Esophagus squamous epithelium (tissue), 5 donors: ENCODE measurements at places on chromosomes 2 and 18. TPM values are rescaled to one million over a fixed set of nuclear protein-coding genes. Genes with fewer than 3 reads are reported as not detected.

The CTDSP1 gene
- total RNA-seq = 58.0 TPM

The SAP130 gene
- 12.7 TPM for total RNA-seq

- no peaks in the 10 kb centered on the region for H3K27me3 ChIP-seq
- DNase-seq = no peak
- H3K4me1 ChIP-seq = peaks cover 7% of the 10 kb centered on the region
- H3K27ac ChIP-seq = peak overlapping the region; percentile 91
- H3K4me3 ChIP-seq = peak overlapping the region; percentile 60
Observed at GRCh38 chr2:32166115-32166574, 481 bp downstream of the SLC30A6 start.

- H3K27me3 ChIP-seq = no peaks in the 10 kb centered on the region
- peak overlapping the region; percentile 73 for H3K27ac ChIP-seq
- H3K4me3 ChIP-seq = no peak overlapping the region
- no peaks in the 10 kb centered on the region for H3K36me3 ChIP-seq
- DNase-seq = no peak
Observed at GRCh38 chr2:216700781-216701180, 5.4 kb upstream of the IGFBP5 start.

- no peak overlapping the region for H3K27ac ChIP-seq
- DNase-seq = no peak
- no peaks in the 10 kb centered on the region for H3K36me3 ChIP-seq
- no peak overlapping the region for H3K4me3 ChIP-seq
- no peaks in the 10 kb centered on the region for H3K27me3 ChIP-seq
- H3K4me1 ChIP-seq = peaks cover 57% of the 10 kb centered on the region
Observed at GRCh38 chr2:240917684-240918257, 11.6 kb downstream of the CROCC2 start.

DNA sequence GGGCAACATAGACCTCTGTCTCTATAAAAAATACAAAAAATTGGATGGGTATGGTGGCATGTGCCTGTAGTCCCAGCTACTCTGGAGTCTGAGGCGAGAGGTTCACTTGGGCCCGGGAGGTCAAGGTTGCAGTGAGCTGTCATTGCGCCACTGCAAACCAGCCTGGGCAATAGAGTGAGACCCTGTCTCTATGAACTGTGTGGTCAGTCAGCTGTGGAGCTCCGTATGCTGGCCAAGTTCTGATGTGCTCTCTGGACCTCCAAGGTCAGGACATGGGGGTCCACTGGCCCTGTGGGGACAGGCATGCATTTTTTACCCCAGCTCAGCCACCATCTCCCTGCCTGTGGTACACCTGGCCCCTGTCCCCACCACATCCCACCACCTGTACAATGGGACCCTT is 71.6 kb downstream of the TMEM131 start:
- no peak for DNase-seq

GRCh38 chr2:191051177-191051576 is 37.2 kb upstream of the STAT1 start:
- H3K4me3 ChIP-seq = no peak overlapping the region
- no peak for DNase-seq
- H3K4me1 ChIP-seq = no peaks in the 10 kb centered on the region
- no peaks in the 10 kb centered on the region for H3K27me3 ChIP-seq
- no peaks in the 10 kb centered on the region for H3K36me3 ChIP-seq
